ENCODE measurements at places on chromosomes 12 and 14.

DNA sequence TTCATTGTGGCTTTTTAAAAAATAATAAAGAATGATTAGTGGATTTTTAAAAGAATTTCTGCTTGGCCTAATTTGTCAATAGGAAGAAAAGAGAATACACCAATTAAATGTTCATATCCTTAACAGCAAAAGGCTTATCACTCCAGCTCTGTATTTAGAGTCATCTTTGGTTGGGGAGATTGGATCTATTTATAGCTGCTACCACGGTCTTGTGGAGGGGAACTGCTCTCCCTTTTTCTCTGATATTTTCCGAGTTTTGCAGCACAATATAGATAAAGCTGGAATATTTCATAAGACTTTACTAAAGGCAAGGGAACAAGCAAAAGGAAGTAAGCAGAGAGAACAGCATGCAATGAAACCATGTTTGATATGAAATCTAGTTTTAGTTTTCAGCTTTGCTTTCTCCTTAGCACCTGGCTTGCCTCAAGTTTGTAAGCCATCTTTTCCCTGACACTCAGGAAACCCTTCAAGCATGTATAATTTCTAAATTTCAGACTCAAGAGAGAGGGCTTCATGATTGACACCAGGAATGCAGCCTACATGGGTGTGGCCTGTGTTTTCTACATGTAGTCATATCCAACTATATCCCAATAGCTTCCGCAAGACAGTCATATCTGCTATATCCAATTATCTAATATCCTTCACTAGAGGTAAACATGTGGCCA, 35.2 kb downstream of the BRMS1L start:
- no peak for DNase-seq

- DNase-seq, result no peak
Observed at GRCh38 chr14:83294941-83295340, 1761.3 kb upstream of the SEL1L start.

GRCh38 chr14:45048385-45048784, 35.5 kb upstream of the PRPF39 start:
- DNase-seq, result no peak

DNA sequence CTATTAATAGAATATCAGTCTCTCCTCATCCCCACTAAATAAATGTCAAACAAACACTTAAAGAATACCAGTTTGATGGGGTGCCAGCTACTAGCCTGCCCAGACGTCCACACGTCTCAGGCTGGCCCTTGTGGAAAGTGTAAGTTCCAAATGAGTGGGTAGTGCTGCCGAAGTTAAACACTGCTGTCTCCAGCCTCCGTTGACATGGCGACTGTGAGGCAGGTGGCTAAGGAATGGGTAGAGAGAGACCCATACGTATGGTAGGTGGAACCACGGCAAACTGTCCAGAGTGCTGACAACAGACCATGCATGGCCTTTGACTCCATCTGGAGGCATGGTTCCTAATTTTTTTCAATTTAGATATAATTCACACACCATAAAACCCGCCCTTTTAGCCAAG, 37.9 kb downstream of the PITPNM2 start:
- peak; percentile 23 for DNase-seq

GRCh38 chr12:56333197-56333678, 562 bp downstream of the PAN2 start:
- no peak for DNase-seq

- no peak for DNase-seq
Observed at GRCh38 chr12:13049816-13050215, 5.6 kb downstream of the FAM234B start.

DNA sequence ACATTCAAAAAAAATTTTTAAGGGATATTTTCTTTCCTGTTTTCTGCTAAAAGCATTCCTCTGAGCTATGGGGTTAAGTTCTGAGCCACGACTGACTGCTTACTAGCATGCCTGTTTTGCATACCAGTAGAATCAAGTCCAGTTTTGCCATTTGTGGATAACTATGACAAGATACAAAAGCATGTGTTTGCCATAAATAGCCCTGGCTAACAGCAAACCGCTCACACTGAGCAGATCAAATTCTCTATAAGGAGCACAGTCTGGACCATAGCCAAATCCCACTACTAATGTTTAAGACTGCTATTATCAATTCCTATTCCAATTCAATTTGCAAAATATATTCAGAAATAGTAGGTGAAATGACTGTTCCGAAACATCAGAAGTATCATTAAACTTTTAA, 3.2 kb downstream of the CFL2 start:
- peak; percentile 91 for DNase-seq

GRCh38 chr14:102079700-102079979, 7.2 kb downstream of the HSP90AA1 start:
- DNase-seq, result no peak

DNA sequence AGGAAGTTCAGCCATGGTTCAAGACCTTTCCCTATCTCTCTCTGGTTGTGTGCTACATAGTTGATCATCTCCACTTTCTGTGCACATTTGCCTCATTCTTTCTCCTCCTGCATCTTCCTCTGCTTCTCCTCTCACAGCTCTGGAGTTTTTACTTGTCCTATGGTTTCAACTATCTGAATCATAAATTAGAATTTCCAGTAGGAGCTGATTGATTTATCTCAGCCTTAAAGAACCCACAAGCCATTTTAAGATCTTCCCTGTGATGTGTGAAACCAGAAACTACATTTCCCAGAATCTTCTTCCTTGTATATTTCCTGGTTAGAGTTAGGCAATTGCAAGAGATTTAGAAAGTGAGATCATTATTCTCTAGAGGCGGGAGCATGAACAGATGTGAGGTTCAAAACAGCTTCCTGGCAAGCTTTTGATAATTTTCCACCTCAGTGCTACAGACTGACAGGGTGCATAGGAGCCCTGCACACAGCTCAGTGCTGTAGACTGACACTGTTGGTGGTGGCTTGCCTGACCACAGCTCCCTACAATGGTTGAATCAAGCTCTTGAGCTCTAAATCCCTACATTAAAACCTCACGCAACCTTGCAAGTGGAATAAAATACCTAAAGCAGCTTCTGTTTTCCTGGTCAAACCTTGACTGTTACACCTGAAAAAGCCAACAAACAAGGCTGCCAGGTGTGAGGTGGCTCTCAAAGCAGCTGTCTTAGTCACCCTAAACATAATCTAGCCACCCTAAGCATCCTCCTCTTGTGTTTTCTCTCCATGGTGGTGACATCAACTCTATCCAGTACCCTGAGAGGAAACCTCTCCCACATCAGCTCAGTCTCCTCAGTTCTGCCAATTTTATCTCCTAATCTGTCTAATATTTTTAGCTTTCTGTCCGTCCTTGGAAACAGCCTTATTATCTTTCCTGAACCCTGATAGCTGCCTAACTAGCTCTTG, 21.5 kb upstream of the IFNG start:
- DNase-seq, result no peak

GRCh38 chr12:52534482-52534881, 14.3 kb upstream of the KRT5 start:
- no peak for DNase-seq

- no peak for DNase-seq
Observed at GRCh38 chr12:106759526-106760183, 14.8 kb upstream of the RIC8B start.

GRCh38 chr12:43861015-43861839, 25.3 kb downstream of the TMEM117 start:
- DNase-seq, result no peak

DNA sequence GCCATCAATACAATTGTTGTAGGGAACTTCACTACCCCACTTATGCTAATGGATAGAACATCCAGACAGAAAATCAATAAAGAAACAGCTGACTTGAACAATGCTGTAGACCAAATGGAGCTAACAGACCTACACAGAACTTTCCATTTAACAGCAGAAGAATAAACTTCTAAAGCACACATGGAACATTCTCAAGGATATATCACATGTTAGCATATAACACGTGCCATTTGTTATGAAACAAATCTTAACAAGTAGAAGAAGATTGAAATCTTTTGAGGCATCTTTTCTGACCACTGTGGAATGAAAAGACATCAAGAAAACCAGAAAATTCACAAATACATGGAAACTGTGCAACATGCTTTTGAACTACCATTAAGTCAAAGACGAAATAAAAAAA, 62.5 kb upstream of the RNU6-8 start:
- no peak for DNase-seq

- no peak for DNase-seq
Observed at GRCh38 chr14:92497391-92497790, 16.2 kb upstream of the RIN3 start.

DNA sequence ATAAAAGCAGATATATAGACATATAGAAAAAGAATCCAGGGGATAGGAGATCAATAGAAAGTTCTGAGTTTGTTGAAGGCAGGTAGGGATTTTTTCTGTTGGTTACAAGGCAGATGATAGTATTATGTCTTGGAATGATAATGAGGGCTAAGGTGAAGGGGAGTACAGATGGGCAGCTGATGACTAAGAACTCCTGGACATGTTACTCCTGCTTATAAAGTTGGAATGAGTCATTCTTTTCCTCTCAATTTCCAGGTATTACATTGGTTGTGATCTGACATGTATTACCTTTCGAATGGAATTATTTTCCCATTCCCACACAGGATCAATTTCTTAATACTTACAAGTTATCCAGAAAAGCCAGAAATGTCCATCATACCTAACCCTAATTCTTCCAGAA, 545.2 kb upstream of the MGAT4C start:
- DNase-seq, result no peak

DNA sequence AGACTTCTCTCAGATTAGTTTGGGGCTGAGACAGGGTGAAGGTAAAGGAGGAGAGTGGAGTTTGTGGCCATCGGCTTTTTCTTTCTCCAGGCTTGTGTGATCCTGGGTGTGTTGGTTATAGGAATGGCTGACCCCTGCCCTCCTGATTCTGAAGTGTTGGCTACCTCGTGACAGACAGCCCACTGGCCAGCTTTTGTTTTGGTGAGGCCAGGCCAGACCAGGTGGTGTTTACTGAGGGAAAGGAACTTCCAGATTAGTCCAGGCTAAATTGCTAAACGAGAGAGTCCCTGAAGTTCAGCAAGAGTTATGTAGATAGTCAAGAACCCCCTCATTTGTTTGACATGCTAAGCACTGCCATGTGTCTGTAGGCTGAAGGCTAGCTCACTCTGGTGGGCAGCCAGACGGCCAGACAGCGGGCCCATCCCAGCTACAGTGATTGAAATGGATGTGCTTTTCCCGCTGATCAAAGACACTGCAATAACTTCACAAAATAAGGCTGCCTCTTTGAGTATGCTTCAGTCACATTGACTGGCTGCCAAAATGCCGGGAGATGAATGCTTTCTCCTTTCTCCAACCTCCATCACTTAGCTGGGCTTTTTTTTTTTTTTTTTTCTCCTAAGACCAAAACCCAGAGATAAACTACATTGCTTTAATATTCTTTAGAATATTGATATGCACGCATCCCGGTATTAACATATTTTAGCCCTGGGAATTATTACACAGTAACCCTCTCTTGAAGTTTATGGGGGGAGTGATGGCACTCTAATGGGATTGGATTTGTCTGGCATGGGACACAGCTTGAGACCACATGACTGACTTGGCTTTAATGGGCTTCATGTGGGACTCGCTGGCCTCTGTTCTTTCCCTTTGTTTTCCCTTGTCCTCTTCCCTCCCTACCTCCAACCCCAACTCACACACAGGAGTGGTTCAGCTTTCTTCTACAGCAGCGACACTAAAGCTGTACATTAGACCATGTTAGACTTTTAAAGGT, 76.9 kb downstream of the SMOC1 start:
- no peak for DNase-seq

GRCh38 chr12:130952171-130952954, 1.3 kb upstream of the ADGRD1 start:
- peak; percentile 37 for DNase-seq

DNA sequence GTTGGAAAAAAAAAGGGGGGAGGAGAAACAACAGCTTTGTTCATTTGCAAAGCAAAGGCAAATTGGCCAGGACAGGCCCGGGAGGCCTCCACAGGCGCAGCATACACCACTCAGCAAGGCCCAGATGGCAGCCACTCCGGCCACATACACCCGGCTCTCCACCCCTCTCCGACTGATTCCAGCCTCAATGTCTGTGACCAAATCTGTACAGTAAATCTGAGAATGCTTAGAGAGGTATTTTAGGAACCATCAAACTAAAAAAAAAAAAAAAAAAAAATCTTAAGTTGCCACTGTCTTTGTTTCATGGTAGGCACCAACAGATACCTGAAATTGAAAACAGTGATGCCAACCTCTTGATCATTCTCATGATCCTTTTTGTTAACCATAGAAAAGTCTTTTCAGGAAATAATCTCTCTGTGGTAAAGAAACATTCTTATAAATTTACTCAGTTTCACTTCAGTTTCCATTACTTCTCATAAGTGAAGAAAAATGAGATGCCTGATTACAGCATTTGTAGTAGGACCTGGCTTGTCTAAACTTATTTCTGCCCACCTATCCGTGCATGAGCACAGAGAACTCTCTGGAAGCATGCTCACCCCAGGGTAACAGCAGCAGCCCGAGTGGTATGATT, 20.2 kb downstream of the VPS37B start:
- peak; percentile 54 for DNase-seq

DNA sequence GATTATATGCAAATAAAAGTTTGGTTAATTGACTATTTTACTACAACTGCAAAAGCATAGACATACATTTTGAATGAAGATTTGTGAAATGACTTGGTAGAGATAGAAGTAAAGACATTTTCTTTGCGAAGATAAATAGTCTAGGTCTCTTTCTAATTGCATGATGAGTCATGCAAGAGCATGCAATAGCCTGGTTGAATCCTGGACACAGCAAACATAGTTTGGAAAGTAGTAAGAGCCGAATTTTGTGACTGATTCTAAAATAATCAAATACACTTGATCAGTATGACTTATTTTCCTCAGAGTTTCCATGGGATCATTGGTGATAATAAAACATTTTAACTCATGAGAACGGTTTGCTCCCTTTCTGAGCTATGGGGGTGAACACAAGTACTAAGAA, 27.7 kb upstream of the CAND1 start:
- peak; percentile 17 for DNase-seq

- peak; percentile 16 for DNase-seq
Observed at GRCh38 chr12:5503774-5504173, 71.9 kb downstream of the NTF3 start.

DNA sequence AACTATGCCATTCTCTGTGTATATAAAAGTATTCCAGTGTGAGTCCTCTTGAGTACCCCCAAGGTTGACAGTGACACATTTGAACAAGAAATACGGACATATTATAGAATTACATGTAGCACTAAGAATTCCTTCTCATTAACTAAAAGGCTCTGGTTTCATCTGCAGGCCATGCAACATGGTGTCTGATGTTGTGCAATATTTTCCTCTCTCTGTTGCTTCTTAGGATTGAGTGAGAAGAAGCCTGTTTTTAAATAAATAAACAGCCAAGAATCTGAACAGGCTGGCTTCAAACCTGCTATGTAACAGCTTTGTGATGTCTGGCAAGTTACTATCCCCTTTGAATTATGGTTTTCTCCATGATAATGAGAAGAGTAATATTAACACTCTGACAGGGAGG, 22.2 kb upstream of the CCER1 start:
- no peak for DNase-seq

- no peak for DNase-seq
Observed at GRCh38 chr12:25376407-25376806, 125.7 kb upstream of the KRAS start.
